ENCODE measurements at places on chromosomes 1 and 21.
A peak's percentile ranks its signal among the peaks of the same experiment; 100 is the strongest.

DNA sequence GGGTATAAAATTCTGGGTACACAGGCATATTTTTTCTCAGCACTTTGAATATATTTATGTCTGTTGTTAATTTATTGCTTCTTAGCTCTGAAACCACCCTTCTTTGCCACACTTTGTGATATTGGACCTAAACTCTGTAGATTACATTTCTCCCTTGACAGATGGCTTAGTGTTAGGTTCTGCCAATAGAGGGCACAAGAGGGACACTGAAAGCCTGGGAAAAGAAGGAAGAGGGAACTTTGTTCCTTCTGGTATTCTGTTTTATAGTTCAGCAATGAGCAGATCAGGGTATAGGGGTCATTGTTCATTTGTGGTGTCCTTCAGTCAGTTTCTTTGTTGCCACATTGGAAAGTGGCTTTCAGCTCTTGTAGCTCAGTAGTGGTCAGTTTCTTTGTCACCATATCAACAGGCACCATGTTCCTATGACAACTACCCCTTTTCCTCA is 423.5 kb upstream of the PROX1 start:
- no peak for DNase-seq

DNA sequence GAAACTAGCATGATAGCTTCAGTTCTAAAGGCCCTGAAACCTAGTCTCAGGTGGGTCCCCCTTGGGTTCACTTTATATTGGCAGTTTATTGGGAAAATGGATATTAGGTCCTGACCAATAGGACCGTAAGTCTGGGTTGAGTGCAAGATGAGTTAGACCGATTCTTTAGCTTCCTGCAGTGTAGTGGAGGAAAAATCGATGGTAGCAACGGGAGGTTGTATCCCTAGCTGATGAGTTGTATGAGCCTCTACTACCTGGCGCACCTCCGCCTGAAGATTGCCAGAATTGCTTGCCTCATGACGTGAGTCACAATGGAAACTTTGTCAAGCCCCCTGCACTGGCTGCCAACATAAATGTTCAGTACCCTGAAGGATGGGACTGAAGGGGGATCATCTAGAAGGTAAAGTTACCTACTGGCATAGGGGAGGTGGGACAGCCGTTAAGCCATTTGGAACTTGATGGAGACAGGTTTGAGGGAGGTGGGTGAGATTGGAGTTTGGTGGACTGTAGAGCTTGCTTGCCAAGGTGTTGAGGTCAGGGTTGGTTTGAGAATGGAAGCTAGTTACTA is 3.9 kb downstream of the RCC1 start:
- peak; percentile 65 for DNase-seq

- DNase-seq, result no peak
Measured at GRCh38 chr21:44441581-44442265, 13.6 kb upstream of the LRRC3 start.

GRCh38 chr1:104195395-104195794 is 445.7 kb downstream of the AMY1C start:
- DNase-seq, result no peak

GRCh38 chr1:51192213-51192843 is 43.7 kb upstream of the RNF11 start:
- DNase-seq, result peak; percentile 66

- DNase-seq, result no peak
Measured at GRCh38 chr21:42346866-42347600, 3.8 kb downstream of the TFF2 start.

GRCh38 chr21:45506241-45506817 is 35.9 kb downstream of the SLC19A1 start:
- no peak for DNase-seq

DNA sequence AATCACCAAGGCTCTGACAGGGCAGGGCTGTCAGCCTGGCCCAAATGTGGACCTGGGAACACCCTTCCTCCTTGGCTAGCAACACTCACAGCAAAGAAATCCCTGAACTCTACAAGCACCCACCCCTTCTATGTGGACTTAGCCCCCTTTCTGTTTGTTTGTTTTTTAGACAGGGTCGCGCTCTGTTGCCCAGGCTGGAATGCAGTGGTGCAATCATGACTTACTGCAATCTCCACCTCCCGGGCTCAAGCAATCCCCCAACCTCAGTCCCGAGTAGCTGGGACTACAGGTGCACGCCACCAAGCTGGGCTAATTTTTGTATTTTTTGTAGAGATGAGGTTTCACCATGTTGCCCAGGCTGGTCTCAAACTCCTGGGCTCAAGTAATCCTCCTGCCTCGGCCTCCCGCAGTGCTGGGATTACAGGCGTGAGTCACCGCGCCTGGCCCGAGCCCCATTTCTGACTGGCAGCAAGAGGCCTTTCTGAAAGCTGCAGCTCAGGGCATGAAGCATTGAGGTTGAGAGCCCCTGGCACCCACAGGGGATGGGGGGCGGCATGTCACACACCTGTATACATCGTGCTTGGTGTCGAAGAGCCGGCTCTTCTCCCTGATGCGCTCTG is 16.2 kb downstream of the RIPK4 start:
- no peak for DNase-seq

DNA sequence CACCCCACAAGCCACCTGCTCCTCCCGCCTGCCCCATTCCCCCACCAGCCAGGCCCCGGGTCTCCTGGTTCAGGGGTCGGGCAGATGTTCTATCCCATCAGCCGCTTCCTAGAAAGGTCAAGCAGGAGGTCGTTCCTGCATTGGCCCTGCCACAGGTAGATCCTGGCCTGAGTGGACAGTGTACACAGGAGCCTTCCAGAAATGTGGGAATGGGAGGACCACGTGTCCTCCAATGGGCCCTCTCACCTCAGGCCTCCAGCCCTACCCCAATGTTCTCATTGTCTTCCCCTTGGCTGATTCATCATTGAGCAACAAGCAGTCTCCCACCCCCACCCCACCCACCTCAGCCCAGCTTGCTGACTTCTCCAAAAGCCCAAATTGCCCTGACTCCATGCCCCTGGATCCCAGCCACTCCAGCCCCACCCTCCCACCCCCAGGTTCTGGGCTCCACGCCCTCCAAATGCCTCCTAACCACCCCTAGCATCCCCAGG is 2.1 kb downstream of the S100A16 start:
- no peak for DNase-seq

GRCh38 chr1:150366416-150367296 is 2.7 kb downstream of the RPRD2 start:
- peak; percentile 23 for DNase-seq

GRCh38 chr1:215279682-215280081 is 197.1 kb downstream of the KCNK2 start:
- no peak for DNase-seq

DNA sequence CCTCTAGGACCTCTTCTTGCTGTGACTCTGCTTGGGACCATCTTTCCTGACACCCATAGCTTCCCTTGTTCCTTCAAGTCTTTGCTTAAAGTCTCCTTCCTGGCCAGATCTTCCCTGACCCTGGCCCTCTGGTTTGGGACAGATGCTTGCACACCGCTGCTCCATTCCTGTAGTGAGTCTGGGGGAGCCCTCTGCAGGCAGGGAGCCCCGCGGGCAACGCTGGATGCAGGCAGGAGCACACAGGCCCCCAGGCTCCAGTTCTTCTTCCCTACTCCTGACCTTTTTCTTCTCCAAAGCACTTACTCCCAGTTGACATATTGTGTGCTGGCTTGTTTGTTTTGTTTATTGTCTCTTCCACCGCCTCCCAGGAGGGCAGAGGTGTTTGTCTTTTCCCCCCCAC is 413.4 kb downstream of the CAMTA1 start:
- no peak for DNase-seq

- DNase-seq, result peak; percentile 46
Measured at GRCh38 chr1:161258439-161259344, at the start of gene PCP4L1. Gene PCP4L1, plus strand, starts transcription at chr1:161258745. Its CDS starts 230 bp downstream, at chr1:161258975.

DNA sequence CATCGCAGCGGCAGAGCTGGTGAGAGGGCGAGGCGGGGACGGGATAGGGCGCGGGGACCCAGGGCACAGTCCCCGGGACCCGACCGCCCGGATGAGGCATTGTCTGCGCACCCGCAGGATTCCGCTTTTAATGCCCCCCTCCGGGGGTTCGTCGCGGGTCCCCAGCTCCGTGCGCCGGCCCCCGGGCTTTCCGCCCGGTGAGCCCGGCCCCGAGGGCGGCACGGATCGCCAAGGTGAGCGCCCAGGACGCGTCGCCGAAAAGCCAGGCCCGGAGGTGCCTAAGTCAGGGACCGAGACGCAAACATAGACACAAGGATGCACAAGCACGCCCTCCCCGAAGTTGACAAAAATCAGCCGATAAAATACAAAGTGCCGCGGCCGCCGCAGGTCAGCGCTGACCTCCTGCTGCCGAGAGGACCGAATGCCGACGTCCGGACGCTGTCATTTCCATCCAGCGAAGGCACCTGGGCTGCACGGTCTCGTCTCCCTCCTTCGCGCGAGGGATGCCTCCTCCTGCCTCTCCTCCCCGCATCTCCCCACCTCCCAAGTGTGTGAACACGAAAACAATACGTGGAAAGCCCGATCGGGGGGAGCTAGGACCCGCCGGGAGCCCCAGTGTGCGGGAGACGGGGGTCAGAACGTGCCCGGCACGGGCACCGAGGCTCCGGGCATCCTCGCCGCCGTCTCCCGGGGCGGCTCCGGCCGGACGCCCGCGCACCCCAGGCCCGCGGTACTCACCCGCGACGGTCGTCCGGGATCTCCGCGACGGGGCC is 101.1 kb upstream of the SOD1 start:
- DNase-seq, result peak; percentile 32

DNA sequence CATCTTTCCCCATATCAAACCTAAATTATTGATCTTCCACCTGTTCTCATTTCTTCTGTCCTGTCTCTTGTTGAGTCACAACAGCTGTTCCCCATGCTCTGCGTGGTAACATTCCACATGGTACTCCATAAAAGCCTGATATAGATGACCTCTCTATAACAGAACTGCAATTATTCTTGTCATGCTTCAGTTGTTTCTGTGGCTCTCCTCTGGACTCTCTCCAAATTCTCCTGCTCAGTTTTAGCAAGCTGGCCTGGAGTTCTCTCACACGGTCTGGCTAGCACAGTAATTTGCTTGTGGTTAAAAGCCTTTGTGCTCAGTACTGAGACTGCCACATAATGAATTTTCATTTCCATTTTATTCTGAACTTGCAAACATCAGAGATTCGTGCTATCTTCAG is 10.6 kb upstream of the LRRC39 start:
- no peak for DNase-seq

DNA sequence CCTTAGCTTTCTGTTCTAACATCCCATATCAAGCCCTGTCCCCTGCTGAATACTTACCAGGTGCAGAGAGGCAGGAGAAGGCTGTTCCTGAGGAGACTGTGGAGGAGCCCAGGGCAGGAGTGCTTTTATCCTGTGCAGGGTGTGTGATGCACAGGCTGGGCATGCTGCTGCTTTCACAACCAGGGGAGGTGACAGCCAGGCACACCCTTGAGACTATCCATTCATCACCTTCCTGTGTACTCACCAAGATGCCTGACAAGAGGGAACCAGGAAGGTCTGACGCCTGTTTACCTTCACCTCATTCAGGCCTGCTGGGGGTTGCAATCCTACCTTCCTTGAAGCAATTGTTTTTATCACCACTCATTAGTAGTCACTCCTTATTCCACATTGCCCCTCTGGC is at the start of gene LCE3E:
LCE3E (minus strand) TSS at position 100 of the 400 bp plus-strand sequence. CDS start 572 bp downstream, outside the sequence.
- DNase-seq, result no peak
